ENCODE measurements at places on chromosomes 1 and 21.
A peak's percentile ranks its signal among the peaks of the same experiment; 100 is the strongest.

GRCh38 chr21:32021319-32021994 lies 148.6 kb downstream of the HUNK start:
- no peak for DNase-seq

GRCh38 chr1:205365945-205366463 lies 9.3 kb upstream of the KLHDC8A start:
- DNase-seq = peak; percentile 67

- DNase-seq = no peak
These were observed 76.8 kb downstream of the TCP10L start for GRCh38 chr21:32508558-32508957.

DNA sequence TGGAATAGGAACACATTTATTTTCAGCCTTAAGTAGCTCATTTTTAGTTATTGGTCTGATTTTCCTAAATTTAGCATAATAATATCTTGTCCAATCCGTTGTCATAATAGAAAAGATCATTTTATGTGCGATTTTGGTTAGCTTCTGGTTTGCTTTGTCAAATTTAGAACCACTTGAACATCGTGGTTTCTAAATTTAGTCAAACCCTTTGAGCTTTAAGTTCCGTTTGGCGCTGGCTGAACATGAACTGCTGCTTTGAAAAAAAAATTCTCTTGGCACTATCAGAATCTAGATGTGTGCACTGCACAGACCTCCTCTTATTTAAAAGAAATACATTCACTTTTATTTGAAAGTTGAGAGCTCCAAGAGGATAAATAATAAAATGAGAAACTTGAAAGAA lies 370.6 kb downstream of the PTPRC start:
- no peak for DNase-seq

GRCh38 chr1:200038981-200039848 lies 11.7 kb downstream of the NR5A2 start:
- peak; percentile 83 for DNase-seq

Measured in DMS53 (cell line).